CD4-positive, alpha-beta T cell treated with Interleukin-17A for 1 hour (primary cell): ENCODE measurements at places on chromosomes 1 and 21.

DNA sequence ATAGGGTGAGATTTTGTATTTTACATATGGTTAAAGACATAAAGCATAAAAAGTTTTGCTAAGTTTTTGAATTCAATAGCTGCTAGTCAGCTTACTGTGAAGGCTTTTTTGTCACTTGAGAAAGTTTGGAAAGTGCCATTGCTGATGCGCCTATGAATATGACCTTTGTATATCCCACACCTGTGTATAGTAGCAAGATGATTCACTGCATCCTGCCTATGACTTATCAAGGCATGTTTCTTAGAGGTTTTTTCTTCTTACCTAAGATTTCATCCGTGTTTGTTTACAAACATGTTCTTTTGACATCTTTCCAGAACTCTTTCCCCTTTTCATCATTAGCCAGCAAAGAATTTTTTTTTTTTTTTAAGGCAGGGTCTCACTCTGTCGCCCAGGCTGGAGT is 51.5 kb downstream of the PRKAA2 start:
- DNase-seq = no peak

GRCh38 chr1:67060811-67061218 is 6.9 kb upstream of the SLC35D1 start:
- DNase-seq = no peak

DNA sequence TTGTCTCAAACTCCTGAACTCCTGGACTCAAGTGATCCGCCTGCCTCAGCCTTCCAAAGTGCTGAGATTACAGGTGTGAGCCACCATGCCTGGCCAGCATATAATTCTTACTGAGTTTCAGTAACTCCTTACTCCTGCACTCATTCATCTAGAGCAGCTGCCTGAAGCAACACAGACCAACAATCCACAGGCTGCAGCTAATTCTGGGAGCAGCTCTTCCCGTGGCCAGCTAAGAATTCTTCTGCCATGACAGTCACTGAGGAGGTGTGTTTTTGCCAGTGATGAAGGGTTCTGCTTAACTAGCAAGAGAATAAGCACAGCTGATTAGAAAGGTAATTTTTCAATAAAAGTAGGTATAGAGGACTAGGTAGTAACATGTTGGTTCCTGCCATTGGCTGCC is 5.4 kb downstream of the VTCN1 start:
- DNase-seq = no peak

DNA sequence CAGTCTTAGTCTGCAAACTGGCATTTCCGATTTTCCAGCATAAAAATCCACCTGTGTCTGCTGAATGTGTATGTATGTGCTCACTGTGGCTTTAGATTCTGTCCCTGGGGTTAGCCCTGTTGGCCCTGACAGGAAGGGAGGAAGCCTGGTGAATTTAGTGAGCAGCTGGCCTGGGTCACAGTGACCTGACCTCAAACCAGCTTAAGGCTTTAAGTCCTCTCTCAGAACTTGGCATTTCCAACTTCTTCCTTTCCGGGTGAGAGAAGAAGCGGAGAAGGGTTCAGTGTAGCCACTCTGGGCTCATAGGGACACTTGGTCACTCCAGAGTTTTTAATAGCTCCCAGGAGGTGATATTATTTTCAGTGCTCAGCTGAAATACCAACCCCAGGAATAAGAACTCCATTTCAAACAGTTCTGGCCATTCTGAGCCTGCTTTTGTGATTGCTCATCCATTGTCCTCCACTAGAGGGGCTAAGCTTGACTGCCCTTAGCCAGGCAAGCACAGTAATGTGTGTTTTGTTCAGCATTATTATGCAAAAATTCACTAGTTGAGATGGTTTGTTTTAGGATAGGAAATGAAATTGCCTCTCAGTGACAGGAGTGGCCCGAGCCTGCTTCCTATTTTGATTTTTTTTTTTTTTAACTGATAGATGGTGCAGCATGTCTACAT is 2.5 kb upstream of the OLFML3 start:
- DNase-seq = no peak

DNA sequence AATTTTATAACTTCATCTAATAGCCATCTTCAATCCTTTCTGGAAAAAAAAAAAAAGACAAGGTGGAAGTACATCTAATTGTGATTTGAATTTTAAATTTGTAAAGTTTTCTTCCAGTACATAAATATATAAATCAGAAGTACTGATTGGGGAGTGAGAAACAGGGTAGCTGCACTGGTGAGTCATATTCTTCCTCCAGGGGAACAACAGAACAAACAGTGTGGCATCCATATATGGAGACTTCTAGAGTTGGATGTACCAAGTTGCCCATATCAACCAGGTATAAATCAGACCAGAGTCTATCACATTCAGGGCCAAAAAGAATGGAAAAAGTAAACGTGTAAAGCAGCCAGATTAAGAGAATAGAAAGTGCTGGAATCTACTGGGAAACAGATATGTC is 66.0 kb upstream of the NRIP1 start:
- no peak for DNase-seq

DNA sequence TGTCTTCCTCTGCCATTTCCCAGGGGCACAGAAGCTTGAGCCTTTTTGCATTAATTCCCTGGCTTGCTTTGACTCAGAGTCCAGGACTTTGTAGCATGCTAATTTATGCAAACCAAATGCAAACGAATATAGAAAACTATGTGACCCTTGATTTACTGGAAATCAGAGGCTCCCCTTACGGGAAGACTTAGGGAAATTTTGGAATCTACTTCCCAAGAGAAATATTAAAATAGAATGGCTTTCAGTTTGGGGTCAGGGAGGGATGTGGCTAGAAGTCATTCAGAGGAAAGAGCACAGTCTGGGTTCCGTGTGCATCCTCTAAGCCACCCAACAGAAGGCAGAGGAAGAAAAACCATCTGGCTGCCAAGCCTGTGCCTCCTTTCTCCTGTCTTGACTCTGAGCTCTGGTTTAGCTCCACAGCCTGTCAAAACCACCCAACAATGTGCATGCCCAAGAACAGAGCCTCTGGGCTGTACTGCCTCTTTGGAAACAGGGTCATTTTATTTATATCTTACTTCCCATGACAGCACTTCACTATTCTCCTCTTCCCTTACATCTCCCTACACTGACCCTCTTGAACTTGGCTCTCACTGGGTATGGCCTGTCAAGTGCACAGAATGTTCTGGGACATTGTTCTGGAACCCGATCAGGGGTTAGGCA is 30.1 kb downstream of the ATF3 start:
- no peak for DNase-seq

GRCh38 chr1:215198021-215198420 is 115.5 kb downstream of the KCNK2 start:
- DNase-seq = no peak

DNA sequence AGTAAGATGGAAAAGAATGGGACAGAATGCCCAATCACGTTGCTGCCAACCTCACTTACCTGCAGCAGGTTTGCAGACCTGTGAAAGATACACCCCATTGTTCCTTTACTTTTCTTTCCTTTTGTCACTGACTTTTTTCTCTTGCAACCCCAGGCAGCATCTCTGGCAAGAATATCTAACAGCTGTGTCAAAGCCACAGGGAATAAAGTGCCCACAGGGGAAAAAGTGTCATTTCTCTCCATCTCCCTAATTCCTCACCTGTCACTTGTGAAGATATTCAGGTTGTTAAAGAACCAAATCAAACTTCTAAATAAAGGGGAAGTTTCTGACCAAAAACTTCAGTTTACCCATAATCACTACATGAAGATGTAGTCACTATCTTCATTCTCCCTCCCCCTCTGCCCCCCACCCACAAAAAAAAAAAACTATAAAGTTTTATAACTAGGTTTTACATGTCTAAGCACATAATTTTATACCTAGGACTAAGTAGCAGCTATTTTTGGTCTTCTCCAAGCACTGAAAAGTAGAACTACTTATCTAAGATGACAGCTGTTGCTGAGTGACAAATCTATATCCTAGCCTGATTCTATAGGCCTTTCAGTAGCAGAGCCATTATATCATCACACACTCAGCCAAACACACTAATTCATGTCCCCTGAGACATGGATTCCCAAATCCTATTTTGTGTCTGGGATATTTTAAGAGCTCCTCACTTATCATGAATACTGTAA is 54.9 kb downstream of the TBX15 start:
- no peak for DNase-seq

- no peak for DNase-seq
These were observed 350.9 kb downstream of the ST6GALNAC3 start for GRCh38 chr1:76425201-76426145.

DNA sequence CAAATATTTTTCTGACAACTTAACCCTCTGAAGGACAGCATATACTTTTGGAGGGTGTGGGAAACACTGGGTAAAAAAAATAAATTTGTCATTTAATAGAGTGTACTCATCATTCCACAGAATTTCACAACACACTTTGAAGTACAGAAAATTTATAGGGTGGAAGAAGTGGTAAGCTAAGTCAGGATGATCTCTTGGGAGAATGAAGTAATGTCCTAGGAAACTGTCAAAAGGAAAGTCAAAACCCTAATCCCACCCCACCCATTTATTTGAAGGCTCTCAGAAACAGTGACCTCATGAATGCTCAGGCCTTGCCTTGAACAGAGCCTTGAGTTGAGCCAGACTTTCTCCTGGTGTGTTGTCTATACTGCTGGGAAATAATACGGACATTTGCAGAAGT is 7.3 kb upstream of the UAP1 start:
- DNase-seq = no peak

- DNase-seq = no peak
These were observed 318.9 kb upstream of the PBX1 start for GRCh38 chr1:164240081-164240480.

DNA sequence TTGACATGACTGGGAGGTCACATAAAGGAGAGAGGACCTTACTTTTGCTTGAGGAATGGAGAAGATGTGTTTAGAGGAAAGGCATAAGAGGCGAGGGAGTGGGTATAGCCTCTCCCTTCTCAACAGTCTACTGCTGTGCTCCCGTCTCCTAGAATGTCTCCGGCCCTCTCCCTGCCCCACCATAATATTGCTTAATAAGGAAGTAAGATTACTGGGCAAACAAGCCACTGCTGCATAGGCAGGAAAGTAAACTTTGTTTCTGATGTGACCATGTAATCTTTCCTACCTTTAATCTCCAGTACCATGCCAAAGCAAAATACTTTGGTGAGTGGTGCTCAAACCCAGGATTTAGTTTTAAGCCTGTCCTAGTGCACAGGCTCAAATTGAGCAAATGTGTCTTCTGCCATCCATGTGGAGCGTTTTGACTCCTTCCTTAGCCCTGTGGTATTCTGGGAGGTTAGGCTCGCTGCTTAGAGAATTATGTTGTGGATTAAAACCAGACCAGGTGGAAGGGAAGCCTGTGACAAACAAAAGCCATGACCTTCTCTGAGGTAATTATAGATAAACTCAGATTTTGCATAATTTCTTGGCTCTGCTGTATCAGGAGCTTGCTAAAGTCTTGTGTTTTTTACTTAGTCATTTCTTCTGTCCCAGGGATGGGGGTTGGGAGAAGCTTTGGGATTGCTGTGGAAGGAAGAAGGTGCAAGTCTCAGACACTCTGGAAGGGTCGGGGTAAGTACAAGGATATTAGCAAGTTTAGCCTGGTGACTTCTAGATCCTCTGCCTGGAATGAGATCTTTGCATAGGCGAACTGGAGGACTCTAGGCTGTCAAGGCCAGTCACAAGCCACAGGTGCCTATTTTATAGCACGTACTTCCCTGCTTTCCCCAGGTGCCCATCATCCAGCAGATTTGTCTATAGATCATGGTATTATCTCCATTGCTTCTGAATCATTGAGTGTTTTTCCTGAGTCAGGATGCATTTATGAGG is 34.5 kb upstream of the DIPK1A start:
- DNase-seq = no peak

GRCh38 chr1:20069874-20070273 is at the start of gene PLA2G5:
Gene PLA2G5, plus strand, starts transcription at chr1:20070194. Its CDS starts 14,637 bp downstream, at chr1:20084831.
- DNase-seq = no peak

- DNase-seq = no peak
These were observed 303.7 kb downstream of the HLX start for GRCh38 chr1:221182791-221183533.

- no peak for DNase-seq
These were observed 172.6 kb downstream of the APP start for GRCh38 chr21:25997788-25998611.

DNA sequence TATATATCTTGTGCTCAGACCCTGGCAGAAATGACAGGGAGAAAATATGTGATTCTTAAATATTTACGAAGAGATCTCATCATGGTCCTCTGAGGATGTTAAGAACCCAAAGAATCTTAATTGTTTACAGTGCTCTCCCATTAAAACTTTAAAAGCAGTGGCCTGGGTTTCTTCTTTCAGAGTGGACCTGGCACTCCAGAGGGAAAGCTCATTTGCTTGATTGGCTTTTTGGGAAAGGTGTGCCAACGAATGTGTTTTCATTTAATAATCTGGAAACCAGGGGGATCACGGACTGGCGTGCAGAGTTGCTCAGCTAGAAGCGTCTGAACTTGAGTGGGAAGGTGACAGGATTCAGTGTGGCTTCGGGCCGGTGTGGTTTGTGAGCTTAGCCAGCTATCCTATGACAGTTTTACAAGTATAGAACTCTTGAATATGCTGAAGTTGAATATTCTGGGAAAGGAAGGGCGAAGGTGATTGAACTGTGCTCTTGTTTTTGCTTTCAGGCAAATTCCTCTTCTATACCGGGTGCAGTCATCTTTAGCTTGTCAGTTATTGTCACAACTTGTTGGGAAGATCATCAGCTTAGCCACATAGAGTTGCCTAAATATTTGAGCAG is 154.8 kb downstream of the C1orf21 start:
- DNase-seq = no peak

DNA sequence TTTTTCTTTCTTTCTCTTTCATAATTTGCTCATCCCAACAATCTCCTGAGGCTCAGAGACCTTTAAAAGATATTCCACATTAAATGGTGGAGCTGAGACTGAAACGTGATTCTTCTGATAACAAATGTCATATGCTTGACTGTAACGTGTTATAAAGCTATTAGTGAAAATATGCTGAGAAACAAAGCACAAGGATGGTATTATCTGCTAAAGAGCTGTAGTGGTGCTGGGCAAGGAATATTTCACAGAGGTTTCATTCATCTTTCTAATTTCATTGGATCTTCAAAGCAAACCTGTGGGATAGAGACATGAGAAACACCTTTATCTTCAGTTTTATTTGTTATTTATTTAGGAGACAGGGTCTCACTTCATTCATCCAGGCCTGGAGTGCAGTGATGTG is 98.1 kb upstream of the WLS start:
- no peak for DNase-seq

GRCh38 chr1:102853136-102853535 is 255.2 kb downstream of the COL11A1 start:
- DNase-seq = no peak

- DNase-seq = no peak
These were observed 29.1 kb upstream of the BCAR3 start for GRCh38 chr1:93710499-93711453.

DNA sequence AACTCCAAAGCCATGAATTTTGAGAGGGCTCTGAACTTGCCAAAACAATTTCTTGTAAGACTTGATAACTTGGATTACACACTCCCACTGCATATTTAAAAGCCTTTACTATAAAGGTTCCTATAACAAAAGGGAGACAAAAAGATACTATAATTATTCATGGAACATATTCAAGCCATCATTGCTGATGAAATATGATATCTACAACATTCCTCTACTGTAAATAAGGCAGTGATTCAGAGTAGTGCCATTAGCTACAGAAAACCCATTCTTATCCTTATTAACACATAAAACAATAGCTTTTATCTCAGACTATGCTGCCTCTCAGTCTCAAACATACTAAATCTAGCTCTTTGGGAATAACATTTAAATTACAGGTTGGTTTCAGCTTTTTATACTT is 675.5 kb upstream of the CXADR start:
- no peak for DNase-seq

- DNase-seq = no peak
These were observed 4.9 kb upstream of the LRRC3 start for GRCh38 chr21:44450402-44450801.
